Common myeloid progenitor, CD34-positive (primary cell): ENCODE measurements at places on chromosomes 13 and 19.
A peak's percentile ranks its signal among the peaks of the same experiment; 100 is the strongest.

DNA sequence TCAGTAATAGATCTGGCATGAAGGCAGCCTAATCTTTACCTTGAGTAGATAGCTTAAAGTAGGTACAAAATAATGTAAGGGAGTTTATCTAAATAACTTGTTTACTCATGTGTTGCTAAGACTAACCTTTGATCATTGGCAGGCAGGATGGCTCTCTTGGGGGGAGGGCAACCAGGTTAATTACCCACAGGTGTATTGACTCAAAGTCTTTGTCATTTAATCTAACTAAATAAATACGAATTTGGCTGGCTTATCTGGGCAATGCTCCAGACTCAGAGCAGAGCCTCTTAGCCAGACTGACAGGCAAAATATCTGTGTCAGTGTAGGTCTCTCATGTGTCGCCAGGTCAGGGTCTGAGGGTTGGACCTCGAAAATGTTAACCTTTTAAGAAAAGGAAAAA, 283.4 kb upstream of the KLHL1 start:
- no peak for DNase-seq

DNA sequence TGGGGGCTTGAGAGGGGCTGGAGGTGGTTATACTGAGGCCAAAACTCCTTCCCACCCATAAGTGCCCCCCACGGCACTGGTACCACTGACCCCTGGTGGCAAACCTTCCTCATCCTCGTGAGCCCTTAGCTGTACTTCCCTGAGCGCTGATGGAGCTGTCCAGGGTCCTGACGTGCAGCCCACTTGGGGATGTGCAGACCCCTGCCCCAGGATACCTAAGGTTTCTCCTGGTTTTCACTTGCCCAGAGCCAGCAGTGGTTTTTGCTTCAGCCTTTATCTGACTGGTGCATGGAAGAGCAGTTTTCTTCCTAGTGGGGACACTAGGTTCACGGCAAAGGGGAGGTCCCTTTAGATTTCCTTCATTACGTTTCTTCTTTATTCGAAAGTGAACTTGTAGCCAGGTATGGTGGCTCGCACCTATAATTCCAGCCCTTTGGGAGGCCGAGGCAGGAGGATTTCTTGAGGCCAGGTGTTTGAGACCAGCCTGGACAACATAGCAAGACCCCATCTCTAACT, 28.7 kb upstream of the KCTD15 start:
- DNase-seq: peak; percentile 58

GRCh38 chr19:48900477-48901406, 630 bp downstream of the NUCB1 start:
- peak; percentile 62 for DNase-seq

DNA sequence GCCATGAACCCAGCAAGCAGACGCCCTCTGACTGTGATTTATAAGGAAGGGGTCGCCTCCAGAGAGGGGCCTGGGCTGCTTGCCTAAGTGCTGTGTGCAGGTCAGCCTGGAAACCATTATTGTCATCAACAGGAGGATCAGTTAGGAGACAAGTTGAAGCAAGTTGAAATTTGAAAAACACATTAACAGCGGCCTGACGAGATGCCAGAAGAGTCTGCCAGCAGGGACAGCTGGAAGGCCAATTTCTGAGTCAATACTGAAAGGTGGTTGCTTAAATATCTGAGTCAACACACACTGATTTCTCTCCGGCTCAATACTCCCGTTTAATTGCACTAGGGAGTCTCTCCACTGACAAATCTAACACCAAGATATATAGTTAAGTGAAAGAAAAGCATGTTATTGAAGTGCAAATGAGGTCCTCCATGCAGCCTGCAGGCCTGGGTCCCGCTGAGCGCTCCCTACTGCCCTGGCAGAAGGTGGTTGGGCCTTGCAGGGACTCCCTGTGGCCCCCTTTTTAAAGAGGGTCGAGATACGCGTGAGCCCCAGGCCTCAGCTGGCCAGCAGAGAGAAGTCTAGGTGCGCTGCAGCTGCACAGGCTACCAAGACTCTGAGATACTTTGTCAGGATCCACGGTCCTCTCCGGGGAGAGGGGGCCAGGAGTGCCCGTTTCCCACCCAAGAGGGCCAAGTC, 91.1 kb downstream of the RNASEH2B start:
- no peak for DNase-seq

- peak; percentile 89 for DNase-seq
Measured at GRCh38 chr19:49746206-49746958, 16.7 kb downstream of the TSKS start.

DNA sequence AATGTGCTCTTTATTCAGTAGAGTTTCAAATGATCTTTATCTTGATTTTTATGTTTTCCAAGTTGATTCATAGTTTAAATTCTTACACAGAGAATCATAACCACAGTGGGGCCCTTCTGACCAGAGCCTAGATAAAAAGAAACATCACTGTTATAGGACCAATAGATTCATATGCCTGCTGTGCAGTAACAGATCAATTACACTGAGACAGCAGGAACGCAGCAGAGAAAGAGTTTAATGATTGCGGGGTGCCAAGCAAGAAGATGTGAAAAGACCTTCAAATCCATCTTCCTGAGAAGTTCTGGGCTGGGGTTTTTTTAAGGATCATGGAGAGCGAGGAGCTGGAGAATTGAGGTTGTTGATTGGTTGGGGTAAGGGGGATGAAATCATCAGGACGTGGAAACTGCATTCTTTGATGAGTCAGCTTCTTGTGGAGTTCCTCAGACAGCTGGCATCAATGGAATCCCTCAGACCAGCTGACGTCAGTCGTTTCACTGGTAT, 346.6 kb downstream of the TBC1D4 start:
- no peak for DNase-seq

- DNase-seq: peak; percentile 38
Measured at GRCh38 chr19:40155749-40156265, 35.4 kb upstream of the MAP3K10 start.

GRCh38 chr19:51695088-51695487, 2.0 kb downstream of the SPACA6 start:
- DNase-seq: no peak

DNA sequence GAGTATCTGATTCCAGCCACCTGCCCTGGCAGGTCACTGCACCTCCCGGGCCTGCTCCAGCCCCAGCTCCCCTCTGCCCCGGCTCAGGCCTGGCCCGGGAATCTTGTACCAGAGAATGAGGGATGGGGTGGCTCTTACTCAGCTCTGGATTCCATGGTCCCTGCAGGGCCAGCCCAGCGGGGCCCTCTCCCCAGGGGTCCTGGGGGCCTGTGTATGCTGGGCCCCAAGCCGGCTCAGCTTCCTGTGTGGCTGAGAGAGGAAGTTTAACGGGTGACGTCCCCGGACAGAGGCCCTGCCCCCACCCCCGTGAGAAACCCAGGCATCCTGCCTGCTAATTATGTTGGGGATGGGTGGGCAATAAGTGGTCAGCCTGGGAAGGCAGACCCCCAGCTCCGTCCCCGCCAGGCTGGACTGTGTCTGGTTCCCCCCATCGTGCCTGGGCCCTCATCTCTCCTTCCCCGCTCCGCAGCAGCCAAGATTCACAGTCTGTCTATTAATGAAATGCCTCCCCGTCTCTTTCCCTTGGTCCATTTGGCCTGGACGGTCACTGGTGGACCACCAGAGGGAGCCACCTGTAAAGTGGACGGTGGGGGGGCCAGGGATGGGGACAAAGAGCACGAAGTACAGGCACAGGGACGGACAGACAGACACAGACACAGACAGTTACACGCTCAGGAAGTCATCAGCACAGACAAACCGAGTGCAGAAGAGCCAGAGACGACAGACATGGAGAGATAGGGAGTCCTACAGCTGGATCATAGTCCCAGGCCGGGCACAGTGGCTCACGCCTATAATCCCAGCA, at the start of gene DENND1C:
DENND1C (minus strand) TSS at position 247 of the 802 bp plus-strand sequence; CDS start at position 155, 92 bp downstream.
- DNase-seq: peak; percentile 72

DNA sequence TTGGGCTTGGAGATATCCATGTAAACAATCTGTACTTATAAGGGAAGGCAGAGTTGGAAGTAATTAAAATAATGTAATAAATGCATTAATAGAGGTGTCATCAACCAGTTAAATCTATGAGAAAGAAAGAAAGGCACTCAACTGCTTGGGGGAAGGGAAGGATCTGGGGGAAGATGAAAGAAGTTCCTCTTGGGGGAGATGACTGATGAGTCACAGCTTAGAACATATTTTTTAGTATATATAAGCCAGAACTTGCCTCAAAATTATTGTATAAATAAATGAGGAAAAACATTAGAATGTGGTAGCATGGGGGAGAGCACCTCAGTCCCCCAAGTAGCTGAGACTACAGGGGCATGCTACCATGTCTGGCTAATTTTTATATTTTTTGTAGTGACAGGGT, 205.8 kb downstream of the GGACT start:
- DNase-seq: no peak

DNA sequence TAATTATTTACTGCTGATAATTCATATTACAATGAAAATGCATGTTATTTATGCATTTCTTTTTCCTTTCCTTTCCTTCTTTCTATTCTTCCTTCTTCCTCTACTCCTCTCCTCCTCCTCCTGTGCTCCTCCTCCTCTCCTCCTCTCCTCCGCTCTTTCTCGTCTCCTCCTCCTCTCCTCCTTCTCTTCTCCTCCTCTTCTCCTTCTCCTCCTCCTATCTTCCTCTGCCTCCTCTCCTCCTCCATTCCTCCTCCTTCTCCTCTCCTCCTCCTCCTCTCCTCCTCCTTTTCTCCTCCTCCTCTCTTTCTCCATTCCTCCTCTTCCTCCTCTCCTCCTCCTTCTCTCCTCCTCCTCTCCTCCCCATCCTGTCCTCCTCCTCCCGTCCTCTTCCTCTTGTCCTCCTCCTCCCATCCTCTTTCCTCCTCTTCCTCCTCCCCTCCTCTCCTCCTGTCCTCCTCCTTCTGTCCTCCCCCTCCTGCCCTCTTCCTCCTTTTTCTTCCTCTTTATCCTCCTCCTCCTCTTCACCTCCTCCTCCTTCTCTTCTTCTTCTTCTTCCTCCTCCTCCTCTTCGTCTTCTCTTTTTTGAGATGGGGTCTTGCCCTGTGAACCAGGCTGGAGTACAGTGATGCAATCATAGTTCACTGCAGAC, 14.7 kb downstream of the ADGRE2 start:
- DNase-seq: no peak

DNA sequence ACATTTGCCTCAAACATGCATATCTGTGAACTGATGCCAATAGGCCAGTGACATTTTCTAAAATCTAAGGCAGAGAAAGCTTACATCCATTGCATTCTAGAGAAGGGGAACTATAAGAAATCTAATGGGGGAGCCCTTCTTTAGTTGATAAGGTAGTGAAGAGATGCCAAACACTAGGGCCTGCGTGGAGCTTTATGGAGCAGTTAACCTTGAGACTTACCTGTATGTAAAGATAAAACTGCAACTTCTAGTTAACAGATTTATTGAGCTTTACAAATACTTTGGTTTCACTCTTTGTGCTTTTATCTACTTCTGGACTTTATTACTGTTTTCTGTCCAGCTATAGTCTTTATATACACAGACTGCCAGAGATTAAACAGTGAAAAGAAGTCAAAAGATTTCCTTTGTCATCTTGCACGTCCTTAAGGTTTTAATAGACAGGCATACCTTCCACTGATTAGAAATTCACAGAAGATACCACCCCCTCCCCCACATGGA, 457.6 kb downstream of the KLF12 start:
- DNase-seq: no peak

DNA sequence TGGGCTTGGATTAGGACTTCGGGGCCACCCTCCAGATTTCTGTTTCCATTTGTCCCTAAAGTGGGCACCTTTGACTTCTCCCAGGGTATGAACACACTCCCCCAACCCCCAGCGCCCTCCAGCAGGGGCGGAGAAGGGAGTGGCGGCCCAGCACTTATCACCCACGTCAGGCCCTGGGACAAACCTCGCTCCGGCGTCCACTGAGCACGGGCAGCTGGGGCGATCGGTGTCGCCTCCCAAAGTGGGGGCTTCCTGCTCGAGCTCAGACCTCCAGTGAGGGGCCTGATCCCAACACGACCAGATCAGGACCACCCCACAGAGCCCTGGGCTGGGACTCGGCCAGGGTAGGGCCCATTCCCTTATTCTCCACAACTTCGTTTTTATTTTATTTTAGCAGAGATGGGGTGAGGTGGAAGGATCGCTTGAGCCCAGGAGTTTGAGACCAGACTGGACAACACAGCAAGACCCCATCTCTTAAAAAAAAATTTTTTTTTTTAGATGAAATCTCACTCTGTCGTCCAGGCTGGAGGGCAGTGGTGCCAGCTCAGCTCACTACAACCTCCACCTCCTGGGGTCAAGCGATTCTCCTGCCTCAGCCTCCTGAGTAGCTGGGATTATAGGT, 3.7 kb upstream of the TCF3 start:
- DNase-seq: no peak

DNA sequence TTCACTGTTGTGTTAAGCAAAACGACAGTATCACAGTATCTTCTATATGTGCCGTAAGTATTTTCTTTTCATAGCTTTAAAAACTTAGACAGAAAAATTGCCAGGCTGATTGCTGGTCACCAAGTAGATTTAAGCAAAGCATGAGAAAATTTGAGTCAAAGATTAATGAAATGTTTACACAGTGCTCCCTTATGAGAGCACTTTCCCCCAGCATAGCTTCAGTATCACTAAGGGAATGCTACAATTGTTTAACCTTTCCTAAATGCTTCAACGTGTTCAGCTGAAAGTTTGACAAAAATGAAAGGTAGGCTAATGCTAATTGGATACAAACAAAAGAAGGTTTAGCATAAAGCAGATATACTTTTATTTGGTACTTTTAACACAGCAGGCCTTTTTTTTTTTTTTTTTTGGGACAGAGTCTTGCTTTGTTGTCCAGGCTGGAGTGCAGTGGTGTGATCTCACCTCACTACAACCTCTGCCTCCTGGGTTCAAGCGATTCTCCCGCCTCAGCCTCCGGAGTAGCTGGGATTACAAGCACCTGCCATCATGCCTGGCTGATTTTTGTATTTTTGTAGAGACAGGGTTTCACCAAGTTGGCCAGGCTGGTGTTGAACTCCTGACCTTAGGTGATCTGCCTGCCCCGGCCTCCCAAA, 23.4 kb downstream of the PCCA start:
- no peak for DNase-seq

DNA sequence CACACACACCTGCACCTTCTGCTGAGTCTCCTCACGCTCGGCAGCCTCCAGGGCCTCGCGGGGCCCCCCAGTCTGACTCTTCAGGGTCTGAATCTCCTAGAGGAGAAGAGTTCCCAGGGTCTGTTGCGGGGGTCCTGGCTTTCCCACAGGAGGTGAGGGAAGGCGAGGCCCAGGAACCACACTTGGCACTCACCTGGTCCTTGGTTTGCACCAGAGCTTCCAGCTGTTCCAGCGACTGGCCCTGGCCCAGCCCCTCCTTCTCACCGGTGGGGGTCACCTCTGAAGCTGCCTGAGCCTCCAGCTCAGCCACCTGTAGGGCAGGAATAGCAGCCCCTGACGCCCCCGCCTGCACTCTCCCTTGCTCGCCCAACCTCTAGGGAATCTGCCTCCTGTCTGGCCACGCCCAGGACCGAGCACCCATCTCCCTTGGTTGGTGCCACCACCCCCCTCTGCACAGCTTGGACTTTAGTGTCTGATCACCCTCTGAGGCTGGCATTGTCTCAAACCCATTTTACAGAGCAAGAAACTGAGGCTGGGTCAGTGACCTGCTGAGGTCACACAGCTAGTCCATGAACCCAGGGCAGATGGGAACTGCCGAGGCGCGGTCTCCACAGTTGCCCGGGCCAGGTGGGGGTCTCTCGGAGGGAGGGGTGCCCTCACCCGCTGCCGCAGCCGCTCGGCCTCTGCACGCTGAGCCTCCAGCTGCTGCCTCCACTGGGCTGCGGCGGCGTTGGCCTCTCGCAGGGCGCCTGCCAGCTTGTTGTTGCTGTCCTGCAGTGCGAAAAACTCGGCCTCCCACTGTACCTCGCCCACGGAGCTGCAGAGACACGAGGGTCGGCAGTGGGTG, 9.5 kb downstream of the HOMER3 start:
- no peak for DNase-seq
